ENCODE measurements at places on chromosomes 16 and 17.

DNA sequence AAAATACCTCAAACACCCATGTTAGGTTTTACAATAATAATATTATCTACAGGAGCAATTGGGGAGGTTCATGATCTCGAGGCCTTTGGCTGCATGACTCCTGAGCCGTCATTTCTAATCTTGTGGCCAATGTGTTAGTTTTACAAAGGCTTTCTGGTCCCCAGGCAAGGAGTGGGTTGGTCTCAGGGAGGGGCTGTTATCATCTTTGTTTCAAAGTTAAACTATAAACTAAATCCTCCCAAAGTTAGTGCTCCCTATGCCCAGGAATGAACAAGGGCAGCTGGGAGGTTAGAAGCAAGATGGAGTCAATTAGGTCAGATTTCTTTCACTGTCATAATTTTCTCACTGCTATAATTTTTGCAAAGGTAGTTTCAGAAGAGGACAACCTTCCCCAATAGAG lies 9.1 kb upstream of the CCL5 start:
- no peak for DNase-seq

DNA sequence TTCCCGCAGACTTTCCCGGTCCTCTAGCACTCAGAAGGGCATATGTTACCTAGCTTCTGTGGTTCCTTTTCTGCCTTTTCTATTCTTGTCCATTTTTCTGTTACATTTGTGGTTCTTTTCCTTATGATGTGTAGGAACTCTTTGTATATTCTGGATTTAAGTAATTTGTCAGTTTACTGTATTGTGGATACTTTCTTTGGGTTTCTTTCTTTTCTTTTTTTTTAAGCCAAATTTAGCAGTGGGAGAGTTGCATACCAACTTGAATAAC lies 657 bp downstream of the ALDH3A2 start:
- no peak for DNase-seq

DNA sequence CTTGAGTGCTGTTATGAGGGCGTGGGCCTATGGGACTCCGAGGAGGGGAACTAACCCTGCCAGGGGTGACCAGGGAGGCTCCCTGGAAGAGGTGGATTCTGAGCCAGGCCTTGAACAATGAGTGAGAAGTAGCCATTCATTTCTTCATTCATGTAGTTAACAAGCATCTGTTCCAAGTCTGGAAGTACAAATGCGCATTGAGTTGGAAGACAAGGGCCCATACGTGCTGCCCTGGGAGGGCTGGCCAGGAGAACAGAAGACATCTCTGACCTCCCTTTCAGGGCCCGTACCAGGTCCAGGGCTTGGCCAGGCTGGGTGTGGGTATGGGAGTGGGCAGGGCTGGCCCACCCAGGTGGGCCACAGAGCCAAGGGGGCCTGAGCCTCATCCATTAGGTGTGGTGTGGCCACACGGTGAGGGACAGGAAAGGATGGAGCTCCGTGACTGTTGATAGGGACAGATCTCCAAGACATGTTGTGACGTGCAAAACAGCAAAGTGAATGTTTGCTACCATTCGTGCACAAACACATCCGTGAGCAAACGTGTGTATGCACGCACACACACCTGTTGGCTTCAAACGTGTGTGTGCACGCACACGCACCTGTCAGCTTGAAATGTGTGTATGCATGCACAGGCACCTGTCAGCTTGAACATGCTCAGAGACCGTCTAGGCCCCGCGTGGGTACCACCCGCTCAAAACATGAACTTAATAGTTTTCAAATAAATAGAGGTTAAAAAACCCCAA lies 46.8 kb downstream of the ZDHHC7 start:
- no peak for DNase-seq

DNA sequence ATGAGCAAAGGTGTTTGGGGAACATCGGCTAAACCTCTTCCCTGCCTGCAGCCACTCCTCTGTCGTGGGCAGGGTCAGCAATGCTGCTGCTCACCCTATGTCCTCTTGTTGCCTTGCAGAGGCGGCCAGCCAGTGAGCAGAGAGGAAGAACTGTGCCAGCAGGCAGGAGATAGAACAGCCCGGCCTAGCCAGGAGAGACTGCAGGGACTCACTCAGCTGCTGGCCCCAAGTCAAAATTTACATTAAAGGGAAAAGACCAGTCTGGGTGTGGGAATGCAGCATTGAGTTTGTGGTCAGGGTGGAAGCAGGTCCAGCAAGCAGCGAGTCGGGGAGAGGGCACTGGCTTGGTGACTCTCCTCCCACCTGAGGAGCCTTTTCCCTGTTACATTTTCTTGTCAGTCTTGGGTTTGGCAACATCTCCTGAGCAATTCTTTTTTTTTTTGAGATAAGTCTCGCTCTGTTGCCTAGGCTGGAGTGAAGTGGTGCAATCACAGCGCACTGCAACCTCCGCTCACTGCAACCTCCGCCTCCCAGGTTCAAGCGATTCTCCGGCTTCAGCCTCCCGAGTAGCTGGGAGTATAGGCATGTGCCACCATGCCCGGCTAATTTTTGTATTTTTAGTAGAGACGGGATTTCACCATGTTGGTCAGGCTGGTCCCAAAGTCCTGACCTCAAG lies 22.7 kb downstream of the LIG3 start:
- no peak for DNase-seq

- DNase-seq = no peak
These were observed 5.1 kb downstream of the PHF12 start for GRCh38 chr17:28946239-28946638.

DNA sequence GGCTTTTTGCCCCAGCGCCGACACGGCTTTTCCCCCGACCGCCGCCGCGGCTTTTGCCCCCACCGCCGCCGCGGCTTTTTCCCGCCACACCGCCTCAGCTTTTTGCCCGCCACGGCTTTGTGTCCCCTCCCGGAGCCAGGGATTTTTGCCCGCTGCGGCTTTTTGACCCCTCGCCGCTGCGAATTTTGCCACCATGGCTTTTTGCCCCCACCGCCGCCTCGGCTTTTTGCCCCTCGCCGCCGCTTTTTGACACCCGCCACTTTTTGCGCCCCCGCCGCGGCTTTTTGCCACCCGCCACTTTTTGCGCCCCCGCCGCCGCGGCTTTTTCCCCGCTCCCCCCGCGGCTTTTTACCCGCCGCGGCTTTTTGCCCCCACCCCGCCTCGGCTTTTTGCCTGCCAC lies 1342.5 kb downstream of the TP53TG3F start:
- DNase-seq = no peak

GRCh38 chr17:42325026-42325425 lies 36.7 kb downstream of the STAT5A start:
- DNase-seq = no peak

DNA sequence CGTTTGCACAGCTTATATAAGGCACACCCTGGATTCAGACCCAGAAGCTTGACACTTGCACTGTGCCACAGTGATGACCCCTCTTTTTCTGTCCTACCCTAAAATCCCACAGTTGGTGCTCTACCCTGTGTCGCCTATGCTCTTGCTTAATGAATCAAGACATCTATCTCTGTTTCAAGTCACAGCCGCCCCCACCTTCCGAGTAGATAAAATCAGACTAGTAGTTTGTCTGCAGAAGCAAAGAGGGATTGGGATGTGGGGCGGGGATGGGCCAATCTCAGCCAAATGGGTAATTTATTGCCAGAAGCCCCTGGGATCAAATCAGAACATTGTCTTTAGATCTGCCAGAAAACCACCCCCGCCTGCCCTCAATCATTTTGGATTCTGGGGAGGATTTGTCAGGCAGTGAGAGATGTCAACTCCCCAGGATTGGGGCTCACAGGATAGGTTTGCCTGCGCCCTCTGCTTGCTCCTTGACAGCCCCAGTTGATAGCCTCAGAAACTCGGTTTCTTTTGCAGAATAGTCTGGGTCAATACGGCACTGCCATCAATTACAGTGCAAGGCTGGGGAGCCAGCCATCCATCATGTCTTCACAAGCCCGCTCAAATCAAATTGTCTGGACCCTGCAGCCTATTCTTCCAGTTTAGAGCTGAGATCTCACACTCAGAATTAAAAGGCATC lies 520.8 kb downstream of the GRIN2A start:
- DNase-seq = no peak

DNA sequence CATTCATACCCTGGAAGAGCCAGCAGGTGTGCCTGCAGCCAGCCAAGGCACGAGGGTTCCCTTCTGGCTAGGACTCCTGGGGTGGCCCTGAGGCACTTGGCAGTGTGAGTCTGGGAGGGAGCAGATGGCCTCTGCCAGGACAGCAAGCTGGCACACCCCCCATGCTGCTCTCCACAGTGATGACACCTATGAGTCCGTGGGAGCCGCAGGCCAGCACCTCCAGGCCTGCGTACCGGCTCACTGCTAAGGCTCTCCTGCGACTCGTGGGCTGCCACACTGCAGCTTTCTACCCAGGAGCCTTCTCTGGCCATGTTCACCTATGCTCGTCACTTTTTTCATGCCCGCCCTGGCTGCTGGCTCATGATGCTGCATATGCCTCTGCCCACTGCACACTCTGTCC lies 68.1 kb downstream of the NDEL1 start:
- no peak for DNase-seq

DNA sequence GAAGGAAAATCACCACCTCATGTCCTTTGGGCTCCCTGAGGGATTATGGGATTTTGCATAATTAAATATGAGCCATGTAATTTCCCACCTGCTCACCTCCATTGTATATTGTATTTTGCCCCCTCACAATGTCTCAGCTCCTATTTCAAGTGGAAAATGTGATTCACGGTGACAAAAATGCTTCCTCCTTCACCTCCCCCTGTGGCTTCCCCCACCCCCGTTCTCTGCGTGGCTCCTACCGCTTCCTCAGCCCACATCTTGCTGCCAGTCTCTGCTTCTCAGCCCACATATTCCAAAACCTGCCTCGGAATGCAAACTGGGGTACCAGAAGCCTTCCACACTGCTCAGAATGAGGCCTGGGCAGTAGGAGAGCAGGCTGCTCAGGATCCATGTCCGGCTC lies 394.5 kb upstream of the C16orf82 start:
- no peak for DNase-seq

GRCh38 chr17:34519282-34519681 lies 60.1 kb upstream of the TMEM132E start:
- no peak for DNase-seq

- no peak for DNase-seq
These were observed 27.3 kb upstream of the ALKBH5 start for GRCh38 chr17:18156171-18156975.

DNA sequence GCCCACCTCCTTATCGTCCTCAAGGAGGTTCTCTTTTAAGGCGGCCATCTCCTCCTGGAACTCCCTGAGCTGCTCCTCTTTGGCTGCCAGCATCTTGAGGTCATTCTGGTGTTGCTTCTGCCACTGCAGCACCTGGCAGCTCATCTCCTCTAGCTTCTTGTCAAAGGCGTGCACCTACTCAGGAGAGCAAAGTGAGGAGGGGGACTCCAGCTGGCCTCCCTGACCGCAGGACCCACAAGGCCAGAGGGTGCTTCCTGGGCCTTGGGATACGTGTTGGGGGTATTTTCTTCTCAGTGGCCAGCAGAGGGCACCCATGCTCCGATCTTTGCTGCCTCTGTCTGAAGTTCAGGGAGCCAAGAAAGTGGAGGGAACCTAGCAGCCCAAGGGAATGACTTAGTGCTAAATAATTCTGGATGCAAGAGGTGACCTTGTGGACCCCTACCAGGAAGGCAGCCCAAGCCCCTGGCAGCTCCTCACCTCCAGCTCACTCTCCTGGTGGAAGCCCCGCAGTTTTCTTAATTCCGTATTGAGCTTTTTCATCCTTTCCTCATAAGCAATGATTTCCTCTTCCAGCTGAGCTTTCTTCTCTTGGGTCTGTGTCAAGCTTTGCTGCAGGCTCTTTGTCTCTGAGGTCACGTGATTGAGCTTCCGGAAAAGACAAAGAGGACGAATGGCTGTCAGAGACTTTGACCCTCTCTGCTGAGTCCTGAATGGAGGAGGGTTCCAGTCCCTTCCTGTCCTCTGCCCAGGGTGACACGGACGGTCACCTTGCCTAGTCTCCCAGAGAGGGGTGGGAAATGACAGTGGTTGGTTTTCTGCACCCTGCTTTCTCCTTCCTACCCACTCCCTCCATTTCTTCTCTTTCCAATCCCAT lies 31.4 kb downstream of the DHX38 start:
- DNase-seq = peak; percentile 78

DNA sequence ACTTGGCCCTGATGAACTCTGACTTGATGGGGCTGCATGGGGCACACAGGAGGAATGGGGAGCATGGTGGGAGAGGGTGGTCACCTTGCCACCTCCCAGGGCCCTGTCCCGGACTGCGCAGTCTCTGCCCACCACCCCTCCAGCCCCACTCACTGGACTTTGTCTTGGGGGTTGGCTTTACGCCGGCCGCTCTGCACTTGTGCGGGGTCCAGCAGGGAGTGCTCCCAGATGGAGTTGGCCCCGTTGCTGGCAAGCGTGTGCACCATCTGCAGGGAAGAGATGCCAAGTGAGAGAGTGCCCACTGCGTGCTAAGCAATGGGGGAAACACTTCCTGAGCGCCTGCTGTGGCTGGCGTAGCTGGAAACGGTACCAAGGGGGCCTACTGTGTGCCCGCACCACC lies 6.7 kb downstream of the GIT1 start:
- DNase-seq = no peak

DNA sequence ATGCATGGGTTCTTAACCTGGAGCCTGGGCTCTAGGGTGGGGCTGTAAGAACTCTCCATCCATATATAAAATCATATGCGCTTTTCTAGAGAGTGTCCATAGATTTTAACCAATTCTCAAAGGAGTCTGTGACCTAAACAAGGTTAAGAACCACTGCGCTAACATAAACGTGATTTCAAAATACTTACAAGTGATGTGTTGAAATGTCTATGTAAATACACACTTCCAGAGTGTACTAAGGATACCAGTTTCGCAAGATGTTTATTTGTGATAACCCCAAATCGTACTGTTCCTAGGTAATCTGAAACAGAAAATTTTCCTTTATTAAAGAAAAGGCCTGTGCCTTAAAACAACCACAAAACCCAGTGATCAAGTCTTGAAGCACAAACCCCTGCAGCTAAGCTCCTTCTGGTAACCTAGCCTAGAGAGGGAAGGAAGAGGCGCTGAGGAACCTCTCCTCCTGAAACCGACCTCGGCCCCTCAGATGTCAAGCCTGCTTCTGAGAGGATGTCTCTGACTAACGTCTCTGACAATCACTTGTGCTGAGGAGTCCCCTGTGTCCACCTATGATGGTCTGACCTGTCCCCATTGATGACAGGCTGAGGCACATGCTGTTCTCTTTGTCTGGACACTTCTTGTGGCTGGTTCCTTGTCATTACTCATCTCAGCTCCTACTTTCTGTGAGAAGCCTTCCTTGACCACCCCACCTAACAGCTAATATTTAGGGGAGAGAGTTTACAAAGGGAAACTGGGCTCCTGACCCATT lies 32.2 kb downstream of the SNN start:
- DNase-seq = peak; percentile 10

- peak; percentile 23 for DNase-seq
These were observed 458 bp downstream of the SLC12A4 start for GRCh38 chr16:67967958-67968399.

DNA sequence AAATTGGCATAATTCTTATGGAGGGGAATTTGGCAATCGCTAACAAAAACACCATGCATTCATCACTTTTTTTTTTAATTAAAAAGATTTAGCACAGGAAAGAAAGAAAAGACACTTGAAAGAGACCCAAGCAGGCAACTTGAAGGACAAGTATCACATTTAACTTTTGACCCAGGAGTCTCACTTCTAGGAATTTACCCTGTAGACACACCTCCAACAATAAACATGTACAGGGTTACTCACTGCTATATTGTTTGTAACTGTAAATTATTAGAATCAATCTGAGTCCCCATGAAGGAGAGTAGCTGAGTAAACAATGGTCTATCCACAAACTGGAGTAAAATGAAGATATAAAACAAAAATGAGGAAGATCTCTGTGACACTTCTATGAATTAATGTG lies 10.1 kb downstream of the KIAA0753 start:
- DNase-seq = no peak
